ENCODE measurements at places on chromosomes 7 and 10. TPM values are rescaled to one million over a fixed set of nuclear protein-coding genes. Genes with fewer than 3 reads are reported as not detected.

DNA sequence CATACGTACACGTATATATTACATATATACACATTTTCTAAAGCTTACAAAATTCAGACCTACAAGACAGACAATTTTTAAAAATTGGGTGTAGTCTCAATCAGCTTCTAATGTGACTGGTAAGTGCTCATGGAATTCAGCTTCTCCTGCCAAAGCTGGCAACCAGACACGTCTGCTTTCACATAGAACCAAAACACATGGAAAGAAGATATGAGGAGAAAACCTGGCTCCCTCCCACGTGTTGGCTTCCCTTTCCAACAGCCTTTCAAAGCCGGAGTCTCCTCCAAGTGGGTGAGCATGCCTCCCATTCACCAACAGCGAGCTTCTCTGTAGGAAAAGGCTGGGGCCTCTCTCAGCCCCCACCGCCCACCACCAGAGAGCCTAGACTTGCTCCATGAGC is 33.4 kb downstream of the CDCA7L start:
- no peak for DNase-seq

DNA sequence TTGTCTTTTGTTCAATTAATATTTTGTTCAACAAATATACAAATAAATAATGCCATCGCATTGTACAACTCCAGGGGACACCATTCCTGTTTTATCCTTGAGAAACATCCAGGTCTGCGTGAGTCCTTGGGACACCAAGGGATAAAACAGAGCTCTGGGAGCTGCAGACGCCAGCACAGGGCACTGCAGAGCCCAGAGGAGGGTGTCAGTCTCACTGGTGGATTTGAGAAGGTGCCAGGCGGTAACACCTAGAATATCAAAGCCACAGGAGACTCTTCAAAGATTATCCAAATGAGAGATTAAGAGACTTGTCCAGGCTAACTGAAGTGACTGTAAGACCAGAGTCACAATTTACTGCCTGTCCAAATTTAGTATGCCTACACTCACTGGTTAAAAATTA is 55.3 kb downstream of the TEX36 start:
- no peak for DNase-seq

GRCh38 chr7:133036289-133036688 is 45.6 kb downstream of the CHCHD3 start:
- DNase-seq, result no peak

GRCh38 chr10:63496561-63496960 is 24.6 kb upstream of the REEP3 start:
- DNase-seq, result no peak

DNA sequence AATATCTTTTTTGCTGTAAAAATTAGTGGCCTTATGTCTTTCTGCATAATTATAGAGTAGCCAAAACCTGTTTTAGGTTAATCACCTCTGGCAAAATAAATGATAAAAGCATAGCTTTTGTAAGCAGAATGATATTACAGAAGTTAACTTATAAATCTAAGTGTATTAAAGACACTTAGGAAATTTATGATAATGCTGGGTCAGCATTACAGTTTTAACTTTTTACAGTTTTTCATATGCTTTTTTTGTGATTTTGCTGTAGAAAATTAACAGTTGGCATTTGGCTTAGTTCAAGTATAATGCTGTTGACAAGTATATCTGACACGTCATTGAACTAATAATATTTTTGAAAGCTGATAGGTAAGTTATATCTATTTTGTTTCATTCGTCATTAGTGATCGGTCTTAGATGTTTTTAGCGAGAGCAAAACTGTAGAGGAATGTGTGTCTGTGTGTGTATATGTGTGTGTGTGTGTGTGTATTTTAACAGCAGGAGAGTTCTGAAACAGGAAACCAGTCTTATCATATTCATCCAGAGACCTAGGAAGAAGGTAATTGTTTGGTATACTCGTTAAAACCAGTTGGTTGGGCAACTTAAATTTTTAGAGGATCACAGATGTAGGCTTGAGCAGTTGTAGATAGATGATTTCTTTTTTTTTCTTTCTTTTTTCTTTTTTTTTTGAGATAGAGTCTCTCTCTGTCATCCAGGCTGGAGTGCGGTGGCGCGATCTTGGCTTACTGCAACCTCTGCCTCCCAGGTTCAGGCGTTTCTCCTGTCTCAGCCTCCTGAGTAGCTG is 15.4 kb downstream of the PTEN start:
- DNase-seq, result no peak

DNA sequence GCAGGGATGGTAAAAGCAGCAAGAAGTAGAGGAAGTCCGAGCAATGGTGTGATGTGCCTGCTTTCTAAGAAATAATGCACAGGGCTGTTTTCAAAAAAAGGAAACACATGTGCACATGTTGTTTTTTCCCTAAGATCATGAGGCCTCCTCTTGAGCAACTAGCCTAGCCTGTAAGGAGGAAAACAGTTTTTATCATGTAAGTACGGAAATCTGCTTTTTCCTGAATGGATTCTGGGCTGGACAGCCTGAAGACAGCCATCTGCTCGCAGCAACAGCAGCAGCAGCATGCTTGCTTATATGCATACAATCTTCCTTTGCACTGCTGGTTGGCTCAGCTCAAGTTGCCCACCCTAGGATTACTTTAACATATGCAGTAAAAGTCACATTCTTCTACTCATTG is 87.1 kb downstream of the HIBADH start:
- no peak for DNase-seq

- DNase-seq, result no peak
Observed at GRCh38 chr7:150665089-150665748, 20.3 kb upstream of the GIMAP2 start.

- peak; percentile 47 for DNase-seq
Observed at GRCh38 chr7:41702635-41703371, at the start of gene INHBA. TSS of gene INHBA (minus strand) at chr7:41703090. CDS start at chr7:41700374, 2,716 bp downstream.

DNA sequence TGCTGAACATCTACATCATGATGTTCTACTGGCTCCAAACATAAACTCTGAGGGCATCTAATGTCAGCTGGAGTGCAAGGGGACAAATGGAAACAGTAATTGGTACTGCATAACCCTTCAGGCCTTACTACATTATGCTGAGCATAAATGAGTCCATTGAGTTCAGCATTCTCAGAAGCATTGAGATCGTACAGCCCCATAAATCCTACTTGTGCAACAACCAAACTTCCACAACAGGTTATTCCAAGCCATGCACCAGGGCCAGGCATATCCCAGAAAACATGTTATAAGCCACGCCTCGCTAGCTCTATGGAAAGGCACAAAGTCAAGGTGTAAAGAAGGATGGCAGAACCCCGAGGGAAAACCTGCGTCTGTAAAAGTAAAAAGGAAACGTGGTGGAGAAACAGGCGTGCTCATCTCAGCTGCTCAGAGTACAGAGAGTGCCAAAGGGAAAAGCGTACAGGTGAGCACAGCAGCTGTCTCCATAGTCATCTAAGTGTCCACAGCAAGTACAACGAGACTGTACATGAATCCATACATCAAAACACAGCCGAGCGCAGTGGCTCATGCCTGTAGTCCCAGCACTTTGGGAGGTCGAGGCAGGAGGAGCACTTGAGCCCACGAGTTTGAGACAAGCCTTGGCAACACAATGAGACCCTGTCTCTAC is 124.6 kb downstream of the PARD3 start:
- DNase-seq, result no peak

GRCh38 chr10:86285136-86285790 is 81.3 kb downstream of the GRID1 start:
- DNase-seq, result peak; percentile 8

GRCh38 chr10:60989400-60989876 is 45.5 kb upstream of the RHOBTB1 start:
- DNase-seq, result no peak

- DNase-seq, result no peak
Observed at GRCh38 chr10:133016493-133017202, 71.1 kb upstream of the ADGRA1 start.

- DNase-seq, result no peak
Observed at GRCh38 chr7:150400788-150401423, 21.8 kb downstream of the ZNF775 start.

DNA sequence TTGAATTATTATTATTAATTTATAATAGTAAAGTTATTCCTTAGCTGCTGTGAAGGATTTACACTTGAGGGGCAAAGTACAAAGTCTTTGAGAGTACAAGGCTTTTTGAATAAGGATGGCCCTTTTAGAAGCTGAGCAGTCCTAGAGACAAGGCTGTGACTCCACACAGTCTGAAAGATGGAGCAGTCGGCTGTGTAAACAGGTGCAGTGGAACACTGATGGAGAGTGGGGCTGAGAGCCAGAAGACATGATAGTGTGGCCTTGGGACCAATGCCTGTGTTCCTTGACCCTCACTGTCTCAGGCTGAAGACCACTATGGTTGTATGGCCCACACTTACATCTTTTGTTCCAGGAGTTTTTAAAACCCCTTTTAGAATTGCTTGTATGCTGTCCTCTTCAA is 311.2 kb upstream of the PHF14 start:
- no peak for DNase-seq

GRCh38 chr7:88366845-88367244 is 60.2 kb upstream of the STEAP4 start:
- DNase-seq, result no peak

GRCh38 chr10:77152256-77152655 is 485.4 kb downstream of the KCNMA1 start:
- DNase-seq, result no peak

- DNase-seq, result no peak
Observed at GRCh38 chr7:34307540-34307939, 350.5 kb upstream of the NPSR1 start.

DNA sequence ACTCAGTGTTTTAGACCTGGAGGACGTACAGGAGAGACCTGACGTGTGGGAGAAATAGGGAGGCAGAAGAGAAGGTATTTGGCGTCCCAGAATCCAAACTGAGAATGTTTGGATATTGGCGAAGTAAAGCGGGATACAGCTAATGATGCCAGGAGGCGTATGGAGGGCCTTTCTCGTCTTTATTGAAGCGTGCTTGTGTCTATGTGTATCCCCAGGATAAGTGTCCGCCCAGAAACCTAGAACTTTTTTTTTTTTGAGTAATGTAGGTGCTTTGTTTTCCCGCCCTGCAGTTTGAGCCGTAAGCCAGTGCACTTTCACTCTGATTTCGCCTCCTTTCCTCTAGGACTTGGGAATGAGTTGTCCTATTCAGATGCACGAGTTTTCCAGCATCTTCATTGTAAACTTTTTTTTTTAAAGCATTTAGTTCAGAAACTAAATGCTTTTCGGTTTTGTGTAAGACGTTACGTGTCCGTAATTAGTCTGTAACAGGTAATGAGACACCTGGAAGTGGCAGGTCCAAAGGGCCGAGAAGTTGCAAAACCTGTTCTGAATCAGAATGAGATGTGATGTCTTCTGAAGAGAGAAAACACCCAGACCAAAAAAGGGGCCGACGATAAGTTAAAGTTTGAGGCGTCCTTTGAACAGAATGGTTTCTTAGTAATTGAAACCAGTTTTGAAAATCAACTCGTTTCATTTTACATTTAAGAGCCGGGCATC is 746 bp downstream of the ARL5B start:
- peak; percentile 72 for DNase-seq

DNA sequence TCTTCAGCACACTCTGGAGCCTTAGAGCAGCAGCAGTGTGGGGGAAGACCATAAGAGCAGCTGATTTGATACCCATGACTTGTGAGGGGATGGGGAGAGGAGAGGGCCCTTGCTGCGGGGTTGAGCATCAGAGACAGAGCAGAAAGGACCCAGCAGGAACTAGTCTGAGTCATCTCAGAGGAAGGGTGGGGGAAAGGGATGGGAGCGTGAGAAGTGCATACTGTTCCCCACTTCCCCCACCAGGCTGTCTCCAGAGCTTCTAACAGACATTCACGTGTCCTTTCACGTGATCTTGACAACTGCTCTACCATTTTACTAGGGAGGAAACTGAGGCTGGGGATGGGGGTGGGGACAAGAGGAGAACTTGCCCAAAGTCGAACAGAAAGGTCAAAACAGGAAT is 38.7 kb downstream of the FAM241B start:
- DNase-seq, result no peak

- no peak for DNase-seq
Observed at GRCh38 chr7:159033473-159033825, 111.2 kb downstream of the VIPR2 start.

- DNase-seq, result no peak
Observed at GRCh38 chr10:74708246-74708645, 118.2 kb upstream of the KAT6B start.

- no peak for DNase-seq
Observed at GRCh38 chr10:35827783-35828182, 185.7 kb upstream of the FZD8 start.

DNA sequence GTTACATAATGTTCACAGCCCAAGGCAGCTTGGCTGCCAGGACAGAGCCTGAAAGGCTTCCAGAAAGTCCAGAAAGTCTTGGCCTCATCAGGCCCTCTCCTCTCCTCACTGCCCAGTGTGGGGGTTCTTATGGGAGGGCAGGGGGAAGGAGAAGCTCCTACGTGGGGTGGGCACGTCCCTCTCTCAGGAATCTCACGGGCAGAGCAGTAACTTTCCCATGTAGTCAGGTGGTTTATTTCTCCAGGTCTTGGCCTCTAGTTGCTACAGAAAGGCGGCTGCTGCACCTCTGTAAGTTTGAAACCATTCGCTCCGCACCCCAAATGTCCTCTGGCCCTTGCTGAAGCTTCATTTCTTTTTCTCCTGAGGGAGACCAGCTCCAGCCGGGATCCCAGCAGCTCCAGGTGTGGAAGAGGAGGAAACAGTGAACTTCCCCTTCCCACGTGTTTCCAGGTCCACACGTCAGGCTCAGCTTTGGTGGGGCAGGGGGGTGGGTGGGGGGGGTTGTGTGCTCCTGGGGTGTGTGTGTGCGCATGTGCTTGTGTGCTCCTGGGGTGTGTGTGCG is 320.3 kb downstream of the WDR37 start:
- peak; percentile 2 for DNase-seq

GRCh38 chr7:91995391-91996105 is 54.9 kb downstream of the AKAP9 start:
- no peak for DNase-seq

DNA sequence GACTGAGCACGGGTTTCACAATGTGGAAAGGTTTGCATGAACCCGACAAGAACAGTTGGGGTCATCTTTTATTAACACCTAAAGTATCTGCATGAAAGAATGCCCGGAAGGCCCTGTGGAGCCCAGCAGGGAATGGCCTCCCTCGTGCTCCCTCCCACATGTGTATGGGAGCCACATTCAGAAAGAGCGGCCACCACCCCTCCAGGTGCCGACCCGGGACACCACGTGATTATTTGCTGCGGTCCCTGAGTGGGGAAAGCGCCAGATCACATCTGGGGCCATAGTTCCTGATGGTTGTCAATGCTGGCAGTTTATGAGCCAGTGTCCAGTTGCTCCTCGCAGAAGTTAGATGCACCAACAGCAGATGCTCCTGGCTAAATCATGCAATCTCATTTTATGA is 571.4 kb downstream of the TCERG1L start:
- no peak for DNase-seq

- DNase-seq, result no peak
Observed at GRCh38 chr7:30760514-30761213, 8.7 kb downstream of the INMT start.

SUFU gene
- 18.3 TPM for total RNA-seq

TRIM74 gene
- 2.7 TPM for total RNA-seq

CPVL gene
- 22.6 TPM for total RNA-seq

DYNC1I1 gene
- 2.7 TPM for total RNA-seq

STAG3 gene
- 3.6 TPM for total RNA-seq

PNLIPRP2 gene
- total RNA-seq, result 1.2 TPM

SFXN4 gene
- 15.8 TPM for total RNA-seq

NCAPG2 gene
- 7.5 TPM for total RNA-seq

VSTM4 gene
- total RNA-seq, result 13.1 TPM

NACAD gene
- total RNA-seq, result 4.9 TPM

AFAP1L2 gene
- total RNA-seq, result 6.3 TPM

AEBP1 gene
- 107 TPM for total RNA-seq

SLC39A12 gene
- not detected for total RNA-seq

Data from mucosa of gallbladder (tissue), 1 donor.